ENCODE measurements at places on chromosomes 5 and 9.

DNA sequence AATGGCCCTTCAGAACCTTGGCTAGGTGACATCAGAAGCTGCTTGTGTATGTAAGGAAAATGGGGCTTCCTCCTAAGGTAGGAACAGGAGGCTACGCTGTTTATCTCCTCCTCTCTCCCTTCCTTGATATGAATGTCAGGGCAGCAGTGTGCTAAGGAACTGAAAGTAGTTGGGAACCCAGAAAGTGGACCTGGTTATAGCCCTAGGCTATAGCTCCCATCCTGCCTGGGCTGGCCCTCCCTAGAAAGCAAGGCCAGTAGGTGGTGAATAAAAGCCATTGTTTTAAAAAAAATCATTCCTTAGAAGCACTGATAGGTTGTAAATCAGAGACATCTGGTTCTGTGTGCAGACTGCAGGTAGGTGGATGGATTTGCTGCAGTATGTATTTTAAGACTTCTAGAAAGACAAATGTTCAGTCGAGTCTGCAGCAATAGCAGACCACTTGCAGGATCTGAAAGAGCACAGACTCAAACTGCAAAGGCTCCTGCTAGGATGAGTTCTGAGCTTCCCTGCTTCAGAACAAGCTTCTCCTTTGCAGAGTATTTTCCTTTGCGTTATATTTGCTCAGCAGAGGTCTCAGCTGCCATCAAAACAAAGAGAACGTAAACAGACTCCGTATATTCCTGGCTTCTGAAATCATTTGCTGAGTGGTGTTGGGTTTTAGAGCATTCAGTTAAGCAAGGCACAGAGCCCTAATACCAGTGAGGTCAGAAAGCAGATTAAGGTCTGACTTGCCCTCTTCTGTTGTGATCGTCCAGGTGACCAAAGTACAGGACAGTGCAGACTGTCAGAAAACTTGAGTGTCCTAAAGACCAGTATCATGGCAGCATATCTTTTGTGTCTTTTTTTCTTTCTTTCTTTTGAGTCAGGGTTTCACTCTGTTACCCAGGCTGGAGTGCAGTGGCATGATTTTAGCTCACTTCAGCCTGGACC lies 20.1 kb upstream of the CFAP157 start:
- no peak for DNase-seq

DNA sequence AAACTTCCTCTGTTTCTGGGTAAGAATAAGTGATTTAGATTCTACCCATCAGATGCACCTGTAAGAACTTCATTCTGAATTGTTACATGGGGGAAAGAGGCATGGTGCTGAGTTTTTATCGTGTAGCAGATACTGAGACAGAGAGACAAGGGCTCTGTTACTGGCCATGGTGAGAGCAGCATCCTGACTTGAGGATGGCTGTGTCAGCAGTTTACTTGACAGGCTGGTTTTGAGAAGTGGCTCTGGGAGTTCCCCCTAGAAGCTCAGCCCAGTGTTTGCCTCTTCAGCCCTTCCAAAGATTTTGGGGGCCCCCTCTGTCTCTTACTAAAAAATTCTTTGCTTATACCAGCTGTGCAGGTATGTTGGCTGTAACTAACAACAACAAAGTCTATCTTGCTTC lies 510.5 kb downstream of the LRRC70 start:
- DNase-seq, result no peak

- DNase-seq, result no peak
Observed at GRCh38 chr9:13318027-13318426, 38.5 kb upstream of the MPDZ start.

DNA sequence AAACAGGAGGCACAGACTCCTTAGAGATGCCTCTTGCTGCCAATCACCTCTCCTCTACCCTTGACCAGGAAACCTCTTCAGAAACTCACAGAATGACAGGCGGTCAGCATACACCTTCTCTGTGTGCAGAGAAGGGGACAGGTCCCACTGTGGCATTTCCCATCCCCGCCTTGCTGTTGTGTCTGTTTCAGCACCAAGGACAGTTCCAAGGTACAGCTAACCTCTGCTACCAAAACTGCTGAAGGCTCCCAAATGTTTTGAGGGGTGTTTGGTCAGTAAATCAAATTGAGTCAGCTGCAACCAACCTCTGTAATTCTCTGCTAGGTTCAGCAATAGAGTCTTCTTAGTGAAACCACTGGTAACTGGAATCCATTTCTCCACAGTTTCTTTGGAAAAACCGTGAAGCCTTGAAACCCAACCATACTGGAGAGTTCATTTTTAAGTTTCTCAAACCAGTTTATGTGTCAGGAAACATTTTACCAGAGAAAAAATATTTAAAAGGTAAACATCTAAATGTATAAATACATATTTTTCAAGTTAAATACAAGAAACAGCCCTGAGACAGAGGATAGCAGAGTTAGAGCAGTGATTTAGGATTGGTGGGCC lies 122.0 kb downstream of the DRD1 start:
- DNase-seq, result peak; percentile 41

- no peak for DNase-seq
Observed at GRCh38 chr5:28084069-28084468, 1045.7 kb upstream of the CDH9 start.

DNA sequence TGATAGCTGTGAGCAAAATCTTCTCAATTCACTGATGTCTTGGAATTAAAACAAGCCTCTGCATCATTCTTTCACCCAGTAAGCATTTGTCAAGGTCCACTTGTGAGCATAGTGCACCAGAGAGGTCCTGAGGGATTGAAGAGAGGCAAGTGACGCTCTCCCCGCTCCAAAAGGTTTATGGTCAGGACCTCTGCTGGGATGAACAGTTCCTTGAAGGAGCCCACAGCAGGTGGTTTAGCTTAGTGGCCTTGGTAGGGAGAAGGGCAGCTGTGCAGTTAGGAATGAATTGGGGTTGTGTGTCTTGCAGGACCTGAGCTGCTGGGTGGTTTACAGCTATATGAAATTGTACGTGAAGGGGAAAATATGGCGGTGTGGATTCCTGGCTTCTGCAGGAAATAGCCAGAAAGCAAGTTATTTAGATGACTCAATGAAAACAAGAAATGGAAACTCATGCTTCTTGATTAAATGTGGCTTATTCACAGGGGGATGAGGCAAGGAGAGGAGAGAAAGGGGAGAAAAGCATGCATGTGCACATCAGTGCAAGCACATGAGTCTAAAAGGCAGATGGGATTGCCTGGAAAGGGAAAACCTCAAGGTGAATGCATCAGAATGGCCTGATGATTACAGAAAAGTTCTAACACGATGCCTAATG lies 42.0 kb downstream of the SUB1 start:
- no peak for DNase-seq

Measured in kidney tubule cell (primary cell).